ENCODE measurements at places on chromosomes 4 and X. TPM values are rescaled to one million over a fixed set of nuclear protein-coding genes. Genes with fewer than 3 reads are reported as not detected.
A peak's percentile ranks its signal among the peaks of the same experiment; 100 is the strongest.

GRCh38 chr4:140851032-140851636, 94.9 kb upstream of the TBC1D9 start:
- peak; percentile 34 for DNase-seq

GRCh38 chrX:136856551-136856950, 24.0 kb downstream of the RBMX start:
- no peak for DNase-seq

Gene HDAC8
- total RNA-seq: 24.3 TPM

GRCh38 chr4:64581422-64581821, 172.2 kb upstream of the TECRL start:
- no peak for DNase-seq

- DNase-seq: peak; percentile 50
These were observed 1.2 kb downstream of the CPEB2 start for GRCh38 chr4:15003401-15003890.

GRCh38 chr4:76883147-76883546, 14.8 kb downstream of the SOWAHB start:
- DNase-seq: no peak

Gene PWWP3B
- not detected for total RNA-seq

Gene GPR143
- not detected for total RNA-seq

DNA sequence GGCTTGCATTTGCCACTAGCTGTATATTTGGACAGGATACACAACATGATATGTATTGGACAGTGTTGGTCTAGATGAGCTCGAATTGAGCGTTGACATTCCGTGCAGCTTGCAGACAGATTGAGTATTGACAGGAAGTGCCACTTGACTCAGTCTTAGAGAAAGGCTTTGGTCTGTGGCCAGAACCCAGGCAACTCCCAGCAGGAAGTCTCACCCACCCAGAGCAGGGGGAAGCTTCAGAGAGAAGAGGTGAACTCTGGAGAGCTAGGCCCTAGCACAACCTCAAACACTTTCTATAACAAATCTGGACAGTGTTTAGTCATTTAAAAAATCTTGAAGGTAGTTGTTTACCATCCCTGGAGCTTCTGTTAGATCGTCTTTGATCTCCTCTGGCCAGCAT, 280.5 kb downstream of the FBXW7 start:
- DNase-seq: peak; percentile 33

DNA sequence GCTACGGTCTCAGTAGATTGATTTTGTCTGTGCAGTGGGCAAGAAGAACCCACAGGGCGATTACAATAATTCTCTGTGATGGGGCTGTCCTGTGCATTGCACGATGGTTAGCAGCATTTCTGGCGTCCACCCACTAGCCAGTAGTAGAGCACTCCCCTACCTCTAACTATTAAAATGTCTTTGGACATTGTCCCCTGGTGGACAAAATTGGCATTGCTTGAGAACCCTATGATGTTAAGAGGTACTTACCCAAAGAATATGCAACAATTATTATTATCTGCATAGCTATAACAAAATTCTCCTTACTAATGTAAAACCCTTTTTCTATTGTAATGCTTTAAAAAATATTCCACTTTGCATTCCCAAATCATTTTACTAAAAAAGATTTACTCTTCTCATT, 109.5 kb upstream of the VCX3A start:
- no peak for DNase-seq

DNA sequence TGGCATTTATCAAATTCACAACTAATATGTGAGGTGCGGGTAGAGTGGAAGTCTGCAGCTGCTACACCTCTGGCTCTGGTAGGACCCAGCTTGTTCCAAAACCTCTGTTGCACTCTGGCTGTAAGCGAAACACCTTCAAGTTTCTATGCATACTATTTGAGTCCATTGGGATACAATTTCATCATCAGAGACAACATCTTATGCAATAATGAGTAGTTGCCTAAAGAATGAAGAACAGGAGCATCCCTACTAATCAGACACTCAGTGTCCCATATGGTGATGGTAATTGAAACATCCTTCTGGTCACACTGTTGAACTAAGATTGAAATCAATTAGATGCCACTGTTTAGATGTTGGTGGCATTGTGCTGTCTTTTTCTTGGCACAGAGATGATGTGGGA, 178.4 kb downstream of the MGST2 start:
- no peak for DNase-seq

- no peak for DNase-seq
These were observed 50.5 kb downstream of the IL15 start for GRCh38 chr4:141686879-141687278.

Gene TLR7
- total RNA-seq: 0.55 TPM

DNA sequence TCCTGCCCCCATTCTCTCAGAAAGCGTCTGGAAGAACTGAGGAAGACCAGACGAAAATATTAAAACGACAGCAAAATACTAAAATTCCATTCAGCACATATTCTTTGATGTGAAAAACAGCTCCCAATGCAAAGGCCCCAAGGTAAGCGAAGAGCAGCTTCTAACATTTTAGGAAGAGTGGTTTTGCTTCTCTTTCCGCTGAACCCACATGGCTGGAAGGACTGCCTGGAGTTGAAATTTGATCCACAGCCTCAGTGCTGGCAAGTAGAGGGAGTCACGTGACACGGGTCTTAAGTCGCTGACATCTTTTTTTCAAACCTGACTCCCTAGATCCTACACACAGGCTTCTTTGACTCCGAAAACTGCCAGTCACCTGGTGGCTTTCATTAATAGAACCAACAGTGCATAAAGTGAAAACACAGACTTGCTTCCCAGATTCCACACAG, at the start of gene FAM13A:
Gene FAM13A, minus strand, starts transcription at position 233 of the 446 bp plus-strand sequence. Its CDS starts 221 bp downstream, at position 12.
- DNase-seq: no peak

Gene QDPR
- total RNA-seq: 13.2 TPM

Gene AFM
- not detected for total RNA-seq

DNA sequence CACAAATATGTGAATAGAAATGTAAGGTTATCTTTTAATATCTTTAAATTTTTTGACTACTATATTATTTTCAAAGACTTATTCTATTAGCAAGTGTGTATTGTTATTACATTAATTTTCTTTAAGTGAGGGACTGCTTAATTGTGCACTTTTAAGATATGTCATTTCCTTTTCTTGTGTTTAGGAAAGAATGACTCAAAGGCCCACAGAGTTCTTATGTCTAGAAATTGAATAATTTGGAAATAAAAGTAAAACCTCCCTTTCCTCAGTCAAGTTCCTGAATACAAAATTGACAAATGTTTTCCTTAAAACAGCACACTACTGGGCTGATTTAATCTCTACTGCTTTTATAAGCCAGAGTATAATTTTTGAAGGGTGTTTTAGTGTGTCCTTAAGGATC, 169.7 kb downstream of the TMEM47 start:
- DNase-seq: no peak

DNA sequence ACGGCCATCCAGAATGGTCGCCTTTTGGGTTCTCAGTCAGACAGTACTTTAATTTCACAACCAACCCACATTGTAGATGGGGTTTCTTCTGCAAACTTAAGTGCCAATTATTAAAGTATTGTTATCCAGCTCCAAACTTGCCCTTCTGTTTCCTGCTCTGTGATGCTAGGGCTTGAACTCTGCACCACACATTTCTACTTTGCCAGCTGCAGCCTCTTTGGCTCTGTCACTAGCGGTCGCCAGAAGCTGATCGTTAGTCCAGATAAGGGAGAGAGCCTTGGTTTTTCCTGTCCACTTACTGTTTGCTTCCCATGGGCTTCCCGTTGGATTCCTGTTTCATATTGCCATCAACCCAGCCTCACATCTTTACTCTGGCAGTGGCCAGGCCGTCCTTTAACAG, 196.6 kb downstream of the ASB9 start:
- DNase-seq: no peak

DNA sequence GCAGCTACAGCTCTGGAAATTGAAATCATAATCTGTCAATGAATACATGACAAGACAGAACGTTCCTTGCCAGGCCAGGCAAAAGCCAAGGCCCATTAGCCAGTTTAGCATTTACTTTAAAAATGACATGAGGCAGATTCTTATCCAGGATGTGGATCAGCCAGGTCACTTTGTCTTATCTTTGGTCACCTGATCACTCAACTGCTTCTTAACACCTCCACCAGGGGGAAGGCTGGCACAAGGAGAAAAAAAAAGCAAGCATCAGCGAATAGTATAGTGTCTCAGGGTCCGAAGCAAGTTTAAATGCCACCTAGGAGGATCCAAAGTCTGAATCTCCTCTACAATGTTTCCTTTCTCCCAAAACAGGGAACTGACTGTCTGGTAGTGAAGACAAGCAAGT, 18.8 kb downstream of the ATP1B4 start:
- no peak for DNase-seq

- no peak for DNase-seq
These were observed 11.8 kb downstream of the ZNF182 start for GRCh38 chrX:47992095-47992380.

DNA sequence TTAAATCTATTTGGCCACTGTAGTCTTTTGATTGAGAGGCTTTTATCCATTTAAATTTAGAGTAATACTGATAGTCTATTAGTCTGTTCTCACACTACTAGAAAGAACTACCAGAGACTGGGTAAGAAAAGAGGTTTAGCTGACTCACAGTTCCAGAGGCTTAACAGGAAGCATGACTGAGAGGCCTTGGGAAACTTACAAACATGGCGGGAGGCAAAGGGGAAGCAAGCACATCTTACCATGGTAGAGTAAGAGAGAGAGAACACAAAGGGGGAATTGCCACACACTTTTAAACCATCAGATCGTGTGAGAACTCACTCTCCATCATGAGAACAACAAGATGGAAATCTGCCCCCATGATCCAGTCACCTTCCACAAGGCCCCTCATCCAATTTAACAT, 410.9 kb downstream of the PDGFC start:
- DNase-seq: no peak

DNA sequence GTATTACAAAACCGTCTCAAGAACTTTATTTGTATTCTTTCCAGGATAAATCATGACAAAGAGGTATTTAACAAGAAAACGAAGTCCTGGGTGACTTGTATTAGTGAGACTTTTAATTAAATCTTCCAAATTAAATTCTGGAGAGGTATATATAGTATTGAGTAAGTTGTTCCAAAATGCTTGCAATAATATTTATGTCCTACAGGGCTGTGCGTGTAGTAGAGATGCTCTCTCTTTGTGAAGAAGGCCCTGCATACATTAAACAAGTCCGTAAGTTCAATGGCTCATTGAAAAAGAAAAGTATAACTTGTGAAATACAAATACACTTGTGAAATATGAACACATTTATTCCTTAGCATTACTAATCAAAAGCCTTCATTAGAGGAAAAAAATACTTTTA, 211.4 kb downstream of the ARHGAP24 start:
- no peak for DNase-seq

DNA sequence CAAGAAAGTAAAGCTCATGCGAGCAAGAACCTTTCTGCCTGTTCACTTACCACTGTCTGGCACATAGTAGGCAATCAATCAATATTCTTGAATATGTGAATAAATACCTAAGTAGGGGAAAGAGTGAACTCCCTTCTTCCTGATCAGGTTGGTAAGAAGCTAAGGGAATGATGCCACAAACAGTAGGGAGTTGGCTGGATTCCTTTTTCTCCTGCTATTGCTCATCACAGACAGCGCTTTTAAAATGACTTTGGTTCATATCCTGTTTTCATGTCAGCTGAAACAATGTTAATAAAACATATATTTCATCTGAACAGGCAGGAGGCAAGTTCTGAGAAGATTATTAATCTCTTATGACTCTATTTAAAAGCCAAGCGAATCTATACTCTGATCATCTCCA, 99.2 kb downstream of the NSUN7 start:
- no peak for DNase-seq

GRCh38 chr4:147479376-147479775, 1.5 kb upstream of the EDNRA start:
- no peak for DNase-seq

Gene RADX
- total RNA-seq: 7.2 TPM

Gene P2RY4
- total RNA-seq: 0.61 TPM

DNA sequence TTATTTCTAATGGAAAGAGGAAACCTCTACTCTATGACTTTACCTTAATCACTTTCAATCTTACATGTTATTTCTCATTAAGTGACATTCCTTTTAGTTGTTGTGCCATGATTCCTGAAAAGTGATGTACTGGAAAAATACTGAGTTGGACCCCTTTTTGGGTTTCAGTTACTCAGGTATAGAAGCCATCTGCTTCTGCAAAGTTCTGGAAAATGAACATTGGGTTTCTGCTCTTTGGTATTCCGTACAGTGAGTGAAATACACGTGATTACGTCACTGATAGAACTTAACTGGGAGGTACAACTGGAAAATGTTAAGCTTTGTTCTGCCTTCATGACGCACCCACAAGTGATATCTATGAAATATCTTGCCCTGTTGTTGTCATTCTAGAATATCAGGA, 114.7 kb downstream of the MID1 start:
- DNase-seq: no peak

GRCh38 chrX:16807976-16808542, 21.8 kb downstream of the TXLNG start:
- DNase-seq: no peak

All from natural killer cell (primary cell).